ENCODE measurements at places on chromosomes 12 and 14.

DNA sequence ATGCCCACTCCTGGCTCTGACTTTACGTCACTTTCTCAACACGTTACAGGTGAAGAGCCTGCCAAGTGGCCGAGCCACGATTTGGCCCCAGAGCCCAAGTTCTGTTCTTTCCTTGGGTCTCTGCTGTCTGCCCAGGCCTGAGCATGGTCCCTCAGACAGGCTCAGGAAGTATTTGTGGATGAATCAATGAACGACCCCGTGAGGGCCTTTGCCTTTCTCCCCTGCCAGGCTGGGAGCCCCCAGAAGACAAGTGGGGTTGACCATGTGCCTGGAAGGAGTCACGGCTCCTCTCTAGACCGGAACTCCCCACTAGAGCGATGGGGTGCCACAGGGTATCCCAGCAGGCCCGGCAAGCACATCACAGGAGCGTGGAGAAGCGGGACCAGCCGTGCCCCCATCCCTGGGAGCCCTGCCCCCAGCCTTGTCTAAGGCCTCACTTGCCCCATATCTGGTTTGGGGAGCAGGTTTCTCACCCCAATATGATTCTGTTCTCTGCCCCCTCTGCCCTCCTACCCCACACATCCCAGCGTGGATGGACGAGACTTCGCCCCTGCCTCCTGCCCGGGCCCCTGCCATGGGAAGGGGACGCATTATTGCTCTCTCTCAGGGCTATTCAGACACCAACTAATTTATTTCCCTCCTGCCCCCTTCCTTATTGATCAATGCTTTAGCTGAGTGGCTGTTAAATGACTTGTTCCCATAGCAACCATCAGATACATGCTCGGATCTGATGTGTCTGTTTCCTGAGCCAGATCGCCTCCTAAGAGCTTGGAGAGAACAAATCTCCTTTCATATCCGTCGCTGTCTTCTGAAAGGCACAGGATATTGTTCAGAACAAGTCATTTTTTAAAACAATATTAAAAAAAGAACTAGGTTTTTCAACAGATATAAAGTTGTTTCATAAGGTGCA is 69.0 kb downstream of the DIO3 start:
- no peak for DNase-seq

GRCh38 chr12:105445249-105445648 is 114.8 kb downstream of the C12orf75 start:
- DNase-seq = no peak

GRCh38 chr12:131640525-131640924 is 70.4 kb upstream of the SFSWAP start:
- DNase-seq = no peak

- DNase-seq = no peak
These were observed 167.9 kb upstream of the NTF3 start for GRCh38 chr12:5264006-5264405.

GRCh38 chr12:59055204-59055860 is 135.0 kb upstream of the LRIG3 start:
- DNase-seq = no peak

- no peak for DNase-seq
These were observed 51.7 kb upstream of the CORO1C start for GRCh38 chr12:108782971-108783370.

DNA sequence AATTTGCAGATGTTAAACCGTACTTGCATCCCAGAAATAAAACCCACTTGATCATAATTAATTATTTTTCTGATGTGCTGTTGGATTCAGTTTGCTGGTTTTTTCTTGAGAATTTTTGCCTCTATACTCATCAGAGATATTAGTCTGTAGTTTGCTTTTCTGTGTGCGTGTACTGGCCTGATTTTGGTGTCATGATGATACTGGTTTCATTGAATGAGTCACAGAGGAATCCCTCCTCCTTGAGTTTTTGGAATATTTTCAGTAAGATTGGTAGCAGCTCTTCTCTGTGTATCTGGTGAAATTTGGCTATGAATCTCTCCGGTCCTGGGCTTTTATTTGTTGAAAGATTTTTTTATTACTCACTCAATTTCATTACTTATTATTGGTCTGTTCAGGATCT is 100.4 kb upstream of the PMCH start:
- DNase-seq = no peak

- no peak for DNase-seq
These were observed 65.5 kb downstream of the SVOP start for GRCh38 chr12:108955225-108955835.

DNA sequence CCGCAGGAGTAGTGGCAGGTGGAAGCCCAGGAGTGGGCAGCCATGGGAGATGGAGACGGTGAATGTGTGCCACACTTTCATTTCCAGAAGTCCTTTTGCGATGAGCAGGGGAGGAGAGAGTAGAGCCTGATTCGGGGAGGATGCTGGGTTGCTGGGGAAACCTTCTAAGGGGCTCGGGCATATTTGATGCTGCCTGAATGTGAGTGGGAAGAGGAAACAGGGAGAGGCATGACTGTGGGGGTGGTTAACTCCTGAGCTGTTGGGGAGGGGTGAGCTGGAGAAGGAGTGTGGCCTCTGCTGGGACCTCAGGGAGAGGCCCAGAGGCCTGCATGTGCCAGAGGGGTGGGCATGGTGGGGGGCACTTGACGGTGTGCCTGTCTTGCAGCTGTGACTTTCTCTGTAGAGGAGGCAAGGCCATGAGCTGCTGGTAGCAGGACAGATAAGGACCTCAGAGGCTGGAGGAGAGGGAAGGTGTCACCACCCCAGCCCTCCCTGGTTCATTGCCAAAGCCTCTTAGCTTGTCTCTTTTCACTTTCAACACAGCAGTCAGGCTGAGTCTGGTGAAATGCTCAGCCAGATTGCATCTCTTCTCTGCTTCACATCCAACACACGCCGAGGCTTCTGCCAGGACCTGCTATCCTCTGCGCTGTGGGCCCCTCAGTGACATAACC is 11.4 kb downstream of the GLT1D1 start:
- no peak for DNase-seq

DNA sequence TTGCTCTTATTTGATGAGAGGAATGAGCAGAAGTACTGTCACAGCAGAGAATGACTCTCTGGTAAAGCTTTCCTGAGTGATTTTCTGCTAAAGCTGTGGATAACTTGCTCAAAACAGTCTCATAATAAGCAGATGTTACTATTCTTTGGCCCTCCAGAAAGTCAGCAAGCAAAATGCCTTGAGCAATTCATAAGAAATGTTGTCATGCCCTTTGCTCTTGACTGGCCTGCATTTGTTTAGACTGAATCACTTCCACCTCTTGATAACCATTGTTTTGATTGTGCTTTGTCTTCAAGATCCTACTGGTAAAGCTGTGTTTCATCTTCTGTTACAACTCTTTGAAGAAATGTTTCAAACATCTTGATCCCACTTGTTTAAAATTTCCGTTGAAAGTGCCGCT is 457.9 kb upstream of the FOXG1 start:
- DNase-seq = no peak

GRCh38 chr14:100323121-100323941 is at the start of gene SLC25A47:
TSS of gene SLC25A47 (plus strand) at chr14:100323339. CDS start at chr14:100323415, 76 bp downstream.
- DNase-seq = no peak

DNA sequence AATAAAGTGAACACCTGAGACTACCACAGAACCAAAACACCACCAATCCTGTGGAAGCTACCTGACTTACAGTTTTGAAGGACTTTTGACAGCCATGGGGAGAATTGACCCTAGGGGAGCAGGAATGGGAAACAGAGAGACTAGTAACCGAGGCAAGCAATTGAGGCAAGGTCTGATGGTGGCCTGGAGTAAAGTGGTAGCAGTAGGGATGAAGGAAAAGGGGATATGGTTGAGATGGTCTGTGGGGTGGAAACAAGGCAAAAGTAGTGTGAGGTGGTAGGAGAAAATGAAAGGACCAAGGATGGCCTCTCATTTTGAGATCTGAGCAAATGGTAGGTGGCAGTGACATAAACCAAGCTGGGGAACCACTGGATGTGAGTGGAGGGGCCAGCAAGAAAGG is 4.2 kb upstream of the IRF9 start:
- DNase-seq = no peak

DNA sequence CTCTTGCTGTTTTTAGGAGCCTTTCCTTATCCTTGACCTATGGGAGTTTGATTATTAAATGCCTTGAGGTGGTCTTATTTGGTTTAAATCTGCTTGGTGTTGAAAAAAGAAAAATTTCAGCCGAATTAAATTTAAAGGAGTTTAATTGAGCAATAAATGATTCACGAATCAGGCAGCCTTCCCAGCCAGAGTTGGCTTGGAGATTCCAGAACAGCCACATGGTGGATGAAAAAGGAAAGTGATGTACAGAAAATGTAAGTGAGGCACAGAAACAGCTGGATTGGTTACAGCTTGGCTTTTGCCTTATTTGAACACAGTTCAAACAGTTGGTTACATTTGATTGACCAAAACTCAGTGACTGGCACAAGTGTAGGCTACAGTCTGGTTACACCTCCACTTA is 69.7 kb downstream of the WASHC3 start:
- no peak for DNase-seq

DNA sequence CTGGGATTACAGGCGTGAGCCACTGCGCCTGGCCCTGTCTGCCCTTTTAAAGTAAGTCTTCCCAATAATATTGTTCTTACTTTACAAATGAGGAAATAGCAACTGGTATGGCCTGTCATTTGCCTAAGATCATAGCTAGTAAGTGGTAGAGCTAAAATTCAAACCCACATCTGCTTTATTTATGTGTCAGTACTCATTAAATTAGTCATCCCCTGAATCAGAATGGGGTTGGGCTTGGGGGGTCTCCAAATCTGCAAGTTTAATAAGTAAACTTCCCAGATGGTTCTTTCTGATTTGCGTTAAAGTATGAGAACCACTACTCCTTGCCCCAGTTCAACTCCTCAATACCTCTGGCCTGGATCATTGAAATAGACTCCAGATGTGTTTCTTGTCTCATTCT is 96.2 kb downstream of the FAR2 start:
- DNase-seq = no peak

DNA sequence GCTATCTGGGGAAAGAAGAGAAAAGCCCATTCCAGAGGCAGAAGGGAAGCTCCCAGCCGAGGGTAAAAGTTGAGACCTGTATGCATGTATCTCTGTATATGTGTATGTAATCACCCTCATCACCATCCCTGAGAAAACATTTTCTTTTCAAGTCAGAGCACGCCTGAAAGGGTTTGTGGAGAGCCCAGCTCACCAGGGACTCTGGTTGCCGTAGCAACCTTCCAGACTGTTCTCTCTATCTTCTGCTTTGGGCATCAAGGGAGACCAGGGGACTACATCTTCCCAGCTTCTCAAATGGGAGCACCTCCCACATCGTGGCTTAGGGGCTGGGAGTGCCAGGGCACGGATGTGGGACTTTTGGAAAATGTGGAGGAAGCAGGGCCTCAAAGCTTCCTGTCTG is 93.5 kb downstream of the GALNT8 start:
- no peak for DNase-seq

GRCh38 chr12:70364695-70365397 is 1.2 kb upstream of the KCNMB4 start:
- no peak for DNase-seq

- no peak for DNase-seq
These were observed 345.2 kb downstream of the BCL11B start for GRCh38 chr14:98926801-98927200.

DNA sequence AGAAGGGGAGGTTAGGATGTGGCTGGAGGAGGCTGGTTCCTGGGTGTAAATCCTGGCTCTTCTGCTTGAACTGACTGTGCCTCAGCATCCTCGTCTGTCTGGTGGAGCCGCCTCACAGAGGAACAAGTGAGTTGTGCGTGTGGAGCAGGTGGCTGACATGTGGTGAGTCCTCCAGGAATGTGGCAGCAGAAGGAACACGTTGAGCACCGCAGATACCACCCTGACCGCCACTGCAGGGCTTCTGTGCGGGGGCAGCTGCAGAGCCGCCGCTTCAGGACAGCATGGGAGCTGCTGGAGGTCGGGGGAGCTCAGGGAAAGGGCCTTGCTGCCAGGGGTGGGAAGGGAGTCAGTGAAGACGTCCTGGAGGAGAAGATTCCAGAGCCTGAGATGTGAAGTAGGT is 48.9 kb downstream of the TRAF3 start:
- no peak for DNase-seq

GRCh38 chr14:70333728-70334127 is 25.8 kb downstream of the COX16 start:
- DNase-seq = no peak

DNA sequence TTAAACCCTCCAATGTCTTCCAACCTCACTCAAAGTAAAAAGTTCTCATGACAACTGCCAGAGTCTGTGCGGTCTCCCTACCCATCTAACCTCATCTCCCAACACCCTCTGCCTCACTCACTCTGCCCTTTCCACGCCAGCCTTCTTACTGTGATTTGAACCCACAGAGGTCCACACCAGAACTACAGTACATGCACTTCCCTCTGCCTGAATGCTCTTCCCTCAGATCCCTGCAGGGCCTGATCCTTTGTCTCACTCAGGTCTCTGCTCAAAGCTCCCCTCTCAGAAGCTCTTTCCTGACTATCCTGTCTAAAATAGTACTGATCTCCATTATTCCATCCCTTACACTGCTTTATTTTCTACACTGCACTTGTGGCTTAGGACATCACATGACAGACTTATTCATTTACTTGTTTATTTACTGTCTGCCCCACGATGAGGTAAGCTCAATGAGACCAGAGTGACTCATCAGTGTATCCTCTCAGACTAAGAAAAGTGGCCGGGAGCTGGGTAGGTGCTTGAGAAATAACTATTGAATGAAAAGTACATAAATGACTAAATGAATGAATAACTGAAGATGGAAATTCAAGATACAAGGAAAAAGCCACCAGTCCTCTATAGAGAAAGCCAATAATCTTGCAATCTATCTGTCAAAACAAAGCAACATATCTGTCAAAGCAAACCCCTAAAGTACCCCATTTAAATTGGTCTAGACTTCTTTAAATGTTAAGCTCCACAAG is 17.1 kb downstream of the POMT2 start:
- DNase-seq = no peak

- no peak for DNase-seq
These were observed 1197.9 kb downstream of the VRK1 start for GRCh38 chr14:97995038-97995437.

DNA sequence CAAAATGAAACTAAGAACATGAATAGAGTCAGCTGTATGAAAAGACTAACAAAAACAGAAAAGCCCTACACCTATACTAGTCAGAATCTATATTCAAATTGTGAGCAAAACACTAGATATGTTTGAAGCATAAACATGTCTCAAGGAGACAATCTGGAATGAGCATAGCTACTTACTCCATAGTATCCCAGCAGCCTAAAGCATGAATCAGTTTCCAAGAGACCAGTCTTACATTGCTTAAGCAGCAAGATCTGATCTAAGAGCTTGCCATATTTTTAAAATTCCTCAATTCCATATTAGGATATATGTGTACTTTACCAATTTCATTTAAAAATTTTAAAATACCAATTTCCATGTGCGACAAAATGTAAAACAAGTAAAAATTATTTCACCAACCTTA is 7.7 kb downstream of the CAPS2 start:
- DNase-seq = no peak

GRCh38 chr14:101229666-101230065 is 326.1 kb upstream of the RTL1 start:
- no peak for DNase-seq
